A375 (cell line): ENCODE measurements at places on chromosomes 16 and 17. TPM values are rescaled to one million over a fixed set of nuclear protein-coding genes. Genes with fewer than 3 reads are reported as not detected.

Gene HOXB6
- total RNA-seq: 11.9 and 21.2 TPM in 2 replicates

Gene C16orf54
- 0.85 and 1.3 TPM in 2 replicates for total RNA-seq

Gene XAF1
- total RNA-seq: 0.72 and 5.2 TPM in 2 replicates

Gene CMTM4
- 14.4 and 19.1 TPM in 2 replicates for total RNA-seq

Gene NPIPA7
- 1.2 and 7.1 TPM in 2 replicates for total RNA-seq

Gene SLC6A2
- total RNA-seq: not detected in 2 replicates

Gene RNU2-1
- total RNA-seq: not detected in 2 replicates

Gene MT1F
- total RNA-seq: not detected in 2 replicates

Gene TAT
- not detected in 2 replicates for total RNA-seq

Gene IL17C
- 0.15 TPM in 1 of 2 replicates, not detected in the other for total RNA-seq

Gene MRM3
- 38.2 and 40.2 TPM in 2 replicates for total RNA-seq

Gene LRRC36
- not detected in 2 replicates for total RNA-seq

Gene SCIMP
- not detected in 2 replicates for total RNA-seq

Gene ARHGAP27
- total RNA-seq: 8.9 and 13.4 TPM in 2 replicates

Gene GAS7
- total RNA-seq: 64.2 and 75.4 TPM in 2 replicates

Gene KRT15
- 11.1 and 18.7 TPM in 2 replicates for total RNA-seq

Gene CES4A
- total RNA-seq: 0.72 TPM in 1 of 2 replicates, not detected in the other

Gene MC1R
- 12.2 and 13.8 TPM in 2 replicates for total RNA-seq

Gene CACNG4
- 0.05 TPM in 1 of 2 replicates, not detected in the other for total RNA-seq

Gene TVP23A
- total RNA-seq: 0.04 and 0.08 TPM in 2 replicates

Gene RAMP2
- not detected in 2 replicates for total RNA-seq

Gene FOXN1
- total RNA-seq: 0.11 TPM in 1 of 2 replicates, not detected in the other

Gene CEMP1
- total RNA-seq: 0.45 TPM in 1 of 2 replicates, not detected in the other

Gene KCNJ16
- not detected in 2 replicates for total RNA-seq

Gene NMRAL1
- total RNA-seq: 106 and 129 TPM in 2 replicates

Gene CYGB
- total RNA-seq: 2.4 TPM in 1 of 2 replicates, not detected in the other

Gene UNC13D
- total RNA-seq: 3.2 and 6.2 TPM in 2 replicates

Gene CDH3
- total RNA-seq: 1.2 and 2.0 TPM in 2 replicates

Gene GAST
- not detected in 2 replicates for total RNA-seq

Gene ZNF764
- total RNA-seq: 10.9 and 14.7 TPM in 2 replicates

Gene PRSS33
- 12.7 and 14.9 TPM in 2 replicates for total RNA-seq

Gene TBC1D3C
- total RNA-seq: not detected in 2 replicates

Gene MPRIP
- 296 and 321 TPM in 2 replicates for total RNA-seq

Gene ANTKMT
- total RNA-seq: 71.1 and 79.8 TPM in 2 replicates

Gene ABCC11
- total RNA-seq: 0.27 TPM in 1 of 2 replicates, not detected in the other

Gene WNT9B
- total RNA-seq: not detected in 2 replicates

Gene HSD11B2
- total RNA-seq: 1.1 TPM in 1 of 2 replicates, not detected in the other

Gene OR4D1
- not detected in 2 replicates for total RNA-seq

Gene KRTAP4-1
- not detected in 2 replicates for total RNA-seq

Gene TEKT5
- total RNA-seq: not detected in 2 replicates

Gene SOX8
- 0.87 and 1.3 TPM in 2 replicates for total RNA-seq

Gene DNAH9
- 14.9 and 17.8 TPM in 2 replicates for total RNA-seq

Gene ITGB4
- total RNA-seq: 48.4 and 56.9 TPM in 2 replicates

Gene C16orf46
- total RNA-seq: 0.96 and 1.2 TPM in 2 replicates

Gene ABAT
- total RNA-seq: 1.2 and 1.5 TPM in 2 replicates

Gene APOH
- total RNA-seq: not detected in 2 replicates

Gene RND2
- 0.21 TPM in 1 of 2 replicates, not detected in the other for total RNA-seq

Gene CALB2
- total RNA-seq: 27.5 and 37.9 TPM in 2 replicates

Gene CD7
- total RNA-seq: 0.11 TPM in 1 of 2 replicates, not detected in the other

Gene GP1BA
- total RNA-seq: not detected in 2 replicates

Gene TLCD2
- total RNA-seq: 2.9 and 3.1 TPM in 2 replicates

Gene TAC4
- 1.2 TPM in 1 of 2 replicates, not detected in the other for total RNA-seq

Gene DOC2A
- total RNA-seq: 2.3 and 4.8 TPM in 2 replicates

Gene MEIOB
- not detected in 2 replicates for total RNA-seq
